Stimulated activated CD4-positive, alpha-beta T cell treated with anti-CD3 and anti-CD28 coated beads, TNF-alpha, amount 100 ng/mL, for 24 hours (primary cell): ENCODE measurements at places on chromosomes 1 and 21.

- no peak for DNase-seq
These were observed 38.5 kb upstream of the EYA3 start for GRCh38 chr1:28126783-28127490.

DNA sequence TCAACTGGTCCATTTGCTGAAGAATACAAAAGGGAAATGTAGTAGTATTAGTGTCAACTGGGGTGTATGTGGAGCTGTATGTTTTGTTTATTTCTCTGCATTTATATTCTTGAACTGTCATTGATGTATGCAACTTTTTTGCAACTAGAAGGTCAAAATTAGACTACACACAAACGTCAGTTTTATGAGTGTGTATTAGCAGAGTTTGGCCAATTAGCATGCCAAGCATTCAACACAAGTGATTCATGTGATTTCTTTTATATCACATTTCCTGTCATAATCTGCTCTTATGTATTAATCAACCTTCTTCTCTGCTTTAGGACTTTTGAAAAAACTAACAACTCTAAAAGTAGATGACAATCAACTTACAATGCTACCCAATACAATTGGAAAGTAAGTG is 211.1 kb downstream of the LRRC40 start:
- no peak for DNase-seq

- no peak for DNase-seq
These were observed 1.9 kb downstream of the CCT3 start for GRCh38 chr1:156336242-156336641.

DNA sequence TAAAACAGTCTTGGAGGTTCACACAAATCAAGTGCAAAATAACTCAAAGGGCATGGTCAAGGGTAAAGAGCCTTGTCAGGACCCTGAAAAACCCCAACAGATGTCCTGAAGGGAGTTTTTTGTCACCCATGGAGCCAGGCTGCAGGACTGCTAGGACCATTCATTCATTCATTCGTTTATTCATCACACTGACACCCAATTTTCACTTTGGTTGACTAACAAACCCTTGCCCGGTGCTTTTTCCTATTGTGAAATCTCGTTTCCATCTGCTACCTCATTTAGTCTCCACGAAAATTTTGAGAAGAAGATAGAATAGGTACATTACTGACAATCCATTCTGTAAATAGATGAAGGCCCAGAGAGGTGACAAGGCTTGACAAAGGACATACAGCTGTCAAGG is 216.0 kb downstream of the HIVEP3 start:
- DNase-seq, result no peak

GRCh38 chr1:37323486-37324377 is 150.6 kb upstream of the ZC3H12A start:
- DNase-seq, result peak; percentile 18
